ENCODE measurements at places on chromosomes 2 and 18.

- DNase-seq = peak; percentile 55
Measured at GRCh38 chr18:58997811-58998337, 133.2 kb downstream of the ZNF532 start.

DNA sequence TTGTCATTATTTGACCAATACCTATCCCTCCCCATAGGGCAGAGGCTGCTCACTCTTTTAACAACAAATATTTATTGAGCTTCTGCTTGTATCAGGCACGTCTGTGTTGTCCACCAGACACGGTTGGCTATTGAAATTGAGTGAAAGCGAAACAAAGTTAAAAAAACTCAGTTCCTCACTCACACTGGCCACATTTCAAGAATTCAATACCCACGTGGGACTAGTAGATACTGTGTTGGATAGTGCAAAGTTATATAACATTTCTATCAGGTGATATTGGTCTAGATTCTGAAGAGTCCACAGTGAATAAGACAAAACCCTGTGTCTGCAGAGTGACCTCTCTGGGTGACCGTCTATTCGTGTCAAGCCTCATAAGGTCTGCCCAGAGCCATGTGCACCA lies 43.9 kb upstream of the GALR1 start:
- no peak for DNase-seq

DNA sequence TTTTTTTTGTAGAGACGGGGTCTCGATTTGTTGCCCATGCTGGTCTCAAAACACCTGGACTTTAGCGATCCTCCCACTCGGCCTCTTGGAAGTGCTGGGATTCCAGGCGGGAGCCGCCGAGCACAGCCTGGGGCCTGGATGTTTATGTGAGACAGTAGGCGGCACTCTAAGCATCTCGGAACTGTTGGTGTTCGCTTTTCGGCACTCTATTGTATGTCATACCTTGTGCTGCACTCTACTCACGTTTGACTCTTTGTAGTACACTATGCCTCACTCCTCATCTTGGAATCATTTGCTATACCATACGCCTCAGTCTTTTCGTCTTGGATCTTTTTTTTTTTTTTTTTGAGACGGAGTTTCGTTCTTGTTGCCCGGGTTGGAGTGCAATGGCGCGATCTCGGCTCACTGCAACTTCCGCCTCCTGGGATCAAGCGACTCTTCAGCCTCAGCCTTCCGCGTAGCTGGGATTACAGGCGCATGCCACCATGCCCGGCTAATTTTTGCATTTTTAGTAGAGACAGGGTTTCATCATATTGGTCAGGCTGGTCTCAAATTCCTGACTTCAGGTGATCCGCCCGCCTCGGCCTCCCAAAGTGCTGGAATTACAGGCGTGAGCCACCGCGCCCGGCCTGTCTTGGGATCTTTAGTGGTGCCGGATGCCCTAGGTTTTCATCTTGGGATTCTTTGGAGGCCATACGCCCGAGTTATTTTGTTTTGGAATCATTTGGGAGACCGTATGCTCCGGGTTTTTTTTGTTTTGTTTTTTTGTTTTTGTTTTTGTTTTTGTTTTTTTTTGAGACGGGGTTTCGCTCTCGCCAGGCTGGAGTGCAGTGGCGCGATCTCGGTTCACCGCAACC lies 24.2 kb upstream of the ZDBF2 start:
- DNase-seq = no peak

DNA sequence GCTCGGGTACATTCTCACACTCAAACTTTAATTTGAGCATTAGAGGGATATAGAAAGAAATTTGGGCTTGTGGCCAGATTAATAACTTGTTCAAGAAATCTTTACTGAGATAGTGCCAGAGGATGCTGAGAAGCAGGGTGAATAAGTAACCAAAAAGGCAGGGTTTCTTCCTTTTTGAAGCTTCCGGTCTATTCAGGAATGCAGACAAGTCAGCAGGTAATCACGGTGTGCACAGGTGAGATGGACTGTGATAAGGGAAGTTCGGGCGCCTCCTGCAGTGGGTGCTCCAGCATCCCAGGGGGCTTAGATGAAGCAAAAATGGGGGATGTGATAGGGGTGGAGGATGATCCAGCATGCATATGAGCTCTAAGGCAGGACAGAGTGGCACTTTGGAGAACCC lies 44.9 kb upstream of the CYP1B1 start:
- DNase-seq = no peak

- DNase-seq = peak; percentile 96
Measured at GRCh38 chr2:165833156-165833555, 39.1 kb upstream of the GALNT3 start.

- peak; percentile 52 for DNase-seq
Measured at GRCh38 chr18:7566567-7567473, at the start of gene PTPRM. Gene PTPRM (plus strand): TSS chr18:7567316. CDS start chr18:7567819, 503 bp downstream.

DNA sequence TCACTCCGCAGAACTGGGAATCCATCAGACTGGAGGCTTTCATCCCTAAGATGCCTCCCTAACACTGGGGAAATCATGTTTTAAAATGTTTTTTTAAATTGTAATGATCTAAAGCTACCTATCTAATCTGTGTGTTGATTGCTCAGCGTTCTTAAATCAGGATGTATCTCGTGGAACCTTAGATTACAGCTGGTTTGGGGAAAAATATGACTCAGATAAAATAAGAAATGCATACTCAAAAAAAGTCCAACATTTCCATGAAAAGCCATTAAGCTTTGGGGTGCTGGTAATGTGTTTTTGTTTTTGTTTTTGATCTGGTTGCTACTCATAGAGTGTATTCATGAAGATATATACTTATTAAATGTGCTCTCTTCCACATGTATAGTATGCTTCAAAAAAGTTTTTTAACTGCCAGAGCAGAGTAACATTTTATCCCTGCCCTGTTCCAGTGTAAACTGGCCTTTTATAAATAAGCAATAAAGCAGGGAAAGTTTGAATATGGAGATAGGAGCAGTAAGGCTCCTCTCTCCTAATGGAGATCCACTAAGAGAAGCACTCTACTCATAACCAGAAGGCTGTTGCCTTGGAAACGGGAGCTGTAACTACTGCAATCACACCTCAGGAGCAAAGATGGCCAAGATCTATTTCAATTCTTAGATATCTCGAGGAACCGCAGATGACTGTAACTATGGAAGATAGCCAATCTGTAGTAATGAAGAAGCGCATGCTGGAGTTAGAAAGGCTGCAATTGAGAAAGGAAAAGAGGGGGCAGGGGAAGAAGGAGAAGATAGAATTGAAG lies 41.6 kb downstream of the ANKRD44 start:
- DNase-seq = peak; percentile 29

GRCh38 chr18:46196627-46197243 lies 92.5 kb downstream of the HAUS1 start:
- DNase-seq = no peak

DNA sequence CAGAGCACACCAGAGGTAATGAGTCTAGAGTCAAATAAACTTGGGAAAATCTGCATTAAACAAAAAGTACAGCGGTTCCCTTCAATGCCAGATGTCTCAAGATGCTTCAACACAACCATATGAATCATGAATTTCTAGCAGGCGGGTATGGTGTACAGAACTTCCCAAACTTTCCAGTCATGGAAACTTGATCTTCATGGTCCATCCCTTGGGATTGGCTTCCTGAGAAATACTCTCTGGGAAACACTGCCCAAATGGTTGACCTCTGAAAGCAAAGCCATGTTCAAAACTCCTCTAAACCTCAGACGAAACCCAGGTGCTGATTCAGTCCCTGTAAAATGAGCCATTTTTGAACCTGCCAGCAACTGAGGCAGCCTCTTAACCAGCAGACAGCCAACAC lies 16.4 kb upstream of the TMEM247 start:
- no peak for DNase-seq

DNA sequence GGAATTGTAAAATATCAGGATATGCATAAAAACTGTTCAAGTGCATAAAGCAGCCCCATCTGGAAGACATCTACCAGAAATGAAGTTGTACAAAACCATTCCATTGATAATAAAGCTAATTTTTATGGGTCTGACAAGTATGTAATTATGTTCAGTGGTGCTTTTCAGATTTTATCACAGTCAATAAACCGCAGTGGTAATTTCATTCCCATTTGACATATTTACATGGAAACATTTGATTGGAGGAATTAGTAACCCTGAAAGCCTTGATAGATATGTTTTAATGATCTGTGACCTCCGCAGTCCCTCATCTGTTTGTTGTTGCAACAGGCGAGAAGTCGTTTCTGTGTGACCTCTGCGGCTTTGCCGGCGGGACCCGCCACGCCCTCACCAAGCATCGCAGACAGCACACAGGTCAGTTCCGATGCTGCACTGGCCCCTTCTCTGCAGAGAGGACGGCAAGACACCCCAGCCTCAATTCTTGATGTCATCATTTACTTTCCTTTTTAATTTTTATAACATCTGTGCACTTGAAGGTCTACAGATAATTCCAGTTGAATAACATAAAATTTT lies 283.1 kb downstream of the ZNF407 start:
- DNase-seq = no peak

- peak; percentile 99 for DNase-seq
Measured at GRCh38 chr2:105396254-105397024, 2.4 kb downstream of the FHL2 start.

- no peak for DNase-seq
Measured at GRCh38 chr18:8688216-8688800, 17.0 kb upstream of the MTCL1 start.

GRCh38 chr18:76977108-76977621 lies 154.8 kb downstream of the ZNF236 start:
- no peak for DNase-seq
